Left renal pelvis (tissue), 4 donors: ENCODE measurements at places on chromosomes 1 and 21.

GRCh38 chr1:243598433-243598832 is 251.6 kb downstream of the AKT3 start:
- DNase-seq, result no peak

DNA sequence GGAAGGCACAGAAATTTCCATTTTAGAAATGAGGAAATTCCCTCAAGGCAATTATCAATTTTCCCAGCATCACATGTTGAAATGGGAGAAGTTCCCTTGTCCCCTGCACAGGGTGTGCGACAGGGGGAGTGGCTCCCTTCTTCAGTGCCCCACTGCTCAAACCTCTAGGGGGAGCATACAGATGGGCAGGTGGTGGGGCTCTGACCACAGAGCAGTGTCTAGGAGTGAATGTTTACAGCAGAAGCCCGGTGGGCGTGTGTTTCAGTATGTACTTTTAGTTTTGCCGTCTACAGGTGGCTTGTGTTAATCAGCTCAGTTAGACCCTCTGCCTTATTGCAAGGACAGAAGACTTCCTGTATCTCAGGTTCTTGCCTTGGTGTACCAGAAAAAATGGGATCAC is 493.7 kb upstream of the PLXNA2 start:
- DNase-seq, result no peak

- DNase-seq, result no peak
Measured at GRCh38 chr1:16618719-16619118, 5.4 kb upstream of the NBPF1 start.

GRCh38 chr21:20661745-20662422 is 336.3 kb upstream of the NCAM2 start:
- DNase-seq, result no peak

GRCh38 chr1:44499306-44499705 is 94.3 kb downstream of the RNF220 start:
- no peak for DNase-seq
